ENCODE measurements at places on chromosomes 7 and 10.

DNA sequence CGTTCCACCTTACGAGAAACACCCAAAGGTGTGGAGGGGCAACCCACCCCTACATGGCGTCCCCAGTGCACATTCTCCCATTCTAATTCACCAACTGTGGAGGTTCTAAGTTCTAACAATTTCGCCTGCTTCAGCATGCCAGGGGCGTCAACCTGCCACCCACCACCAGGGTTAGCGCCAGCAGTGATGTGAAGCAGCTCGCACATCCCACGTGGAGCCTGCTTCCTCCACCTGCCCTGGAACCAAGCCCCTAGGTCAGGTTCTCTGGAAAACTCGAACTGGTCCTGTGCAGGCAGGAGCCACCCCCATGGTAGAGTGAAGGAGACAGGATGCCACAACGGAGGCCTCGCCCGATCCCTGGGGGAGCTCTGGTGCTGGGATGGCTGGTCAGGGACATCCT is 33.3 kb upstream of the FXYD4 start:
- DNase-seq, result no peak

- no peak for DNase-seq
Measured at GRCh38 chr10:13823709-13824405, 237.1 kb downstream of the PRPF18 start.

DNA sequence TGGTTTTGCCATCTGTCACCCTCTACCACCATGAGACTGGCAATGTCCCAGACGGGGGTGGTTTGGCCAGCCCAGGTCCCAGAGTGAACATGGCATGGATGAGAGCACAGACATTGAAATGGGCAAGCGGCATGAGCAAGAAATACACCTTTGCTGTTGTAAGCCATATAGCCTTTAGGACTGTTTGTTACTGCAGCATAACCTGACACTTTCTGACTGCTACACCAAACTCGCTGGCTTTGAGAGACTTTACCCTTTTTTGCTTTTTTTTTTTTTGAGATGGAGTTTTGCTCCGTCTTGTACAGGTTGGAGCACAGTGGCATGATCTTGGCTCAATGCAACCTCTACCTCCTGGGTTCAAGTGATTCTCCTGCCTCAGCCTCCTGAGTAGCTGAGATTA is 5.2 kb upstream of the MUC3A start:
- no peak for DNase-seq

DNA sequence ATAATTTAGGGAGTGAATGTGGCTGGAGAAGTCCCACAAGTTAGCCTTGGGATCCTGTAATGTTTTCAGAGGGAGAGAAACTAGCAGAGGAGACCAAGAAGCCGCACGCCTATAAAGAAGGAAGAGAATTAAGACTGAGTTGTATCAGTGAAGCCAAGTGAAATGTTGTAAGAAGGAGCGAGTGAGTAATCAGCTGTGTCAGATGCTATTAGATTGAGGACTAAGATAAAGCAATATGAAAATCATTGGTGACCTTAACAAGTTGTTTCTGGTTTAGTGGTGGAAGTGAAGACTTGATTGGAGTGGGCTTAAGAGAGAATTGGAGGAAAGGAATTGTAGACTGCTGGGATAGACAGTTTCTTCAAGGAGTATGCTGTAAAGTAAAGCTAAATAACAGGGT is 8.8 kb downstream of the CCSER2 start:
- DNase-seq, result no peak

- no peak for DNase-seq
Measured at GRCh38 chr7:132300599-132301277, 275.5 kb downstream of the PLXNA4 start.

DNA sequence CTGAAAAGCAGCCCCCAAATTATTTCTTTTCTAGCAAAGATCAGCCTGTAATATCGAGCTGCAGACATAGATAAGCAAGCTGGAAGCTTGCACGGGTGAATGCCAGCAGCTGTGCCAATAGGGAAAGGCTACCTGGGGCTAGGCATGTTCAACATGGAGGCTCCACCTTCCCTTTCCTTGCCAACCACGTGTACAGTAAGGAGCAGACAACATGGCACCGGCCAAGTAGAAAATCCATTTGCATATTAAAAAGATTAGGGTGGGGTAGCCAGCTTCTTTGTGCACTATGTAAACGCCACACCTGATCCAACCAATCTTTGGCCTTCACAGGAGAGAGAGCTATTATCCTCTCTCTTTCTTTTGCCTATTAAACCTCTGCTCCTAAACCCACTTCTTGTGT is 56.7 kb upstream of the SEPHS1 start:
- no peak for DNase-seq

Measured in NCI-H1436 (cell line).